ENCODE measurements at places on chromosomes 5 and 9.

- DNase-seq: no peak
These were observed 93.6 kb downstream of the CYFIP2 start for GRCh38 chr5:157359356-157360055.

DNA sequence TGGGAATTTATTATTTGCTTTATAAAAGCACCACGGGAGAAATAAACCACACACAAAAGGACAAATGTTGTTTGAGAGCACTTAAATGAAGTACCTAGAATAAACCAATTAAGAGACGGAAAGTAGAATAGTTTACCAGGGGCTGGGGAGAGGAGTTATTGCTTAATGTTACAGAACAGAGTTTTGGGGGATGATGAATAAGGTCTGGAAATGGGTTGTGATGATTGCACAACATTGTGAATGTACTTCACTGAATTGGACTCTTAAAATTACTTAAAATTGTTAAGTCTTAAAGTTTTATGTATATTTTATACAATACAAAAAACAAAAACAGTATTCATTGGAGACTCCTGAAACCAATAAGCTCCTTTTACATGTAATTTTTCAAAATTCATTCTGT lies 1.5 kb downstream of the ZBTB43 start:
- DNase-seq: no peak

DNA sequence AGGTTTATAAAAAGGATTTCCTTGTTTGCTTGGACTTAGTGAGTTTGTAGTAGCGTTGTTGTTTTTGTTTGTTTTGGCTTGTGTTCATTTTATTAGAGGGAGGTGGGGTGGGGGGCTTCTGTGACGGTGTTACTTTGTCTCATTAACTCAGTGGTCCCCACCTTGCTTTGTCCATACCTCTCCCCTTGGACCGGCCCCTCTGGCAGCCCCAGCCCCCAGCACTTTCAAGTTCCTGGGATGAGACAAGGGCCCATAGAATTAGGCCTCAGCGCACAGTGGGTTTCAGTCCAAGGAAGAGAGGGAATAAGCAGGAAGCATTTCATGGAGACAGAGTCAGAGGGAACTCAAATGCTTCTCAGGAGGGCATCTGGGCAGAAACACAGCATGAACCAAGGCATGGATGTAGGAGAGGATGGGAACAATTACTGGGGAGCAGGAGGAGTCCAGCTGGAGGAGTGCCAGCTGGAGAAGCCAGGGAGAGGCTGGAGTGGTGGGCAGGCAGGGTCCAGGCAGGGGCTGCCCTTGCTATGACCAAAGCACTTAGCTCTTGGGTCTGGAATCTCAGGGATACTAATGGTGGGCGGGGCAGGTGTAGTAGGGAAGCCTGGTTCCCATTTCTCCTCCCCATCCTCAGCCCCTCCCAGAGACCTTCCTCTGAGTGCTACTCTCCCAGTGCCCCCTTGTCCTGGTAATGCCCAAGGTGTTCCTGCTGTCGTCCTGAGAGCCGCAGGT lies 23.5 kb upstream of the ENHO start:
- no peak for DNase-seq

DNA sequence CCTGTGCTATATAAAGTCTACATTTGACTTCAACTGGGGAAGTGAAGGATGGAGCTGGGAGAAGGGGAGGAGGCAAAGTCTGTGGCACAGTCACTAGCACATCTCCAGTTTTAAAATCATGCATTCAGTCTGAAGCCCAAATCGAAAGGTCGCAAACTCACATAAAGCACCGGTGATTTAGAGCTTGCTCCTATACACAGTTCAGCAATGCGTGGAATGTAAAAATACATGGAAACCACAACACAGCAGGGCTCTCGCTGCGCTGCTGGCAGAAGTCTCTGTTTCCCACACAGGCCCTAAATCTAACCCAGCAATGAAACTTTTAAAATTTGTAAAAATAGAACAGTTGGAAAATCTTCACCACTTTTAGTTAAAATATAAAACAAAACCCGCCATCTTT lies 68.2 kb downstream of the EBF1 start:
- DNase-seq: no peak

GRCh38 chr5:98464737-98465330 lies 308.6 kb upstream of the RGMB start:
- no peak for DNase-seq

DNA sequence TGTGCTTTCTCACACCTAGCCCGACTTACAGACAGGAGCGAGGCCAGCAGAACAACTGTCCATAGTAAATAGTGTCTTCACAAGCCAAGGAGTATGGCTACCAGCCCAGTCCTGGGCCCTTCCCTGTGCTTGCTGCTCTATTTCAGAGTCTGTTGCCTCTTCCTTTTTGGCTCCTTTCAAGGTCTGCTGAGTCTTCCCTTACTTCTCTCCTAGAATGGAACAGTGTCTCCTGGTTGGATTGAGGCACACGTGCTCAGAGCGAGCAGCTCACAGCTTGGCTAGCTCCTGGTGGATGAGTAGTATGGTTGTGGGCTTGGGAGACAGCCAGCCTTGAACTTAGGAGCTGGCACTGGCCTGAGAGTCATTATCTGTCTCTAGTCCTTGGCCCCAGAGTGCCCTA lies 72.8 kb downstream of the TLE4 start:
- DNase-seq: no peak

All from stimulated activated CD8-positive, alpha-beta memory T cell treated with anti-CD3 and anti-CD28 coated beads, Interleukin-4, amount 100 ng/mL, for 1 hour (primary cell).